ENCODE measurements at places on chromosomes 16 and 17.

GRCh38 chr17:6536053-6536452, 20.3 kb downstream of the PITPNM3 start:
- no peak for DNase-seq

DNA sequence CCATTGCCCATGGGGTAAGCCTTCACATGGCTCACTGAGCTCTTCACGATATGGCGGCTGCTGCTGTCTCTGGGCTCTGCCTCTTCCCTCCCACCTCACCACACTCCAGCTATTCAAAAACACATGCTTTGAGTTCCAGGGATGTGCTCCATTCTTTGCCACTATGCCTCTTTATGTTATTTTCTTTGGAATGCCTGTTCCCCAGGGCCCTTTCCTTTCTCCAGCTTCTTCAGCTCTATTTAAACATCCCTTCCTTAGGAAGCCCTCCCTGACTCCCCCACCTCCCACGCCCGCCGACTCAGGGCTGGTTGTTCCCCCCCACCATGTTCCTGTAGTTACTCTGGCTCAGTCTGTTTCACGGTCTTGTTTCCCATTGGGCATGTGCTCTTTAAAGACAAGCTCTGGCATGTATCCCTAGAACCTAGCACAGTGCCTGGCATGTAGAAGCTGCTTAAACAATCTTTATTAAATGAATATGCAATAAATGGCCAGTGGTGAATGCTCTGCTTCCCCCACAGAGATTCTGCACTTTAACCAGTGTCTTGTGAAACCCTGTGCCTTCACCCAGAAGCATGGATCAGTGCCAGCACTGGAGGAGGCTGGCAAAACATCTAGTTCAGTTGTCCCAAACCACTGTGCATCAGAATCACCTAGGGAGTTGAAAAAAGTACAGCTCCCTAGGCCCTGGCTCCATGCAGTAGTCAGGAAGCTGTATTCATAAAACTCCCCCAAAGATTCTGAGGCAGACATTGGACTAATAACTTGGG, 6.9 kb downstream of the MYCBPAP start:
- DNase-seq: no peak

GRCh38 chr17:39000021-39000601, 32.9 kb upstream of the FBXO47 start:
- no peak for DNase-seq

- DNase-seq: no peak
Observed at GRCh38 chr17:76312735-76313134, 4.7 kb upstream of the QRICH2 start.

DNA sequence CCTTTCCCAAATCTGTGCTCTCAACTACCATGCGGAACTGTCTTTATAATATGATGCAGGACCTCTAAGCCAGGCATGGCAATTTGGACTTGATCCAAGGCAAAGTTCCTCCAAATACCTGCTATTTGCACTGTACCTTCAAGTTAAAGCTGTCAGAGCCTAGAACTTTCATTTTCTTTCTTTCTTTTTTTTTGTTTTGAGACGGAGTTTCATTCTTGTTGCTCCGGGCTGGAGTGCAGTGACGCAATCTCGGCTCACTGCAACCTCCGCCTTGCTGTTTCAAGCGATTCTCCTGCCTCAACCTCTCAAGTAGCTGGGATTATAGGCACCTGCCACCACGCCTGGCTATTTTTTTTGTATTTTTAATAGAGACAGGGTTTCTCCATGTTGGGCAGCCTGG, 51.7 kb downstream of the ARHGAP27 start:
- DNase-seq: no peak

GRCh38 chr16:56915336-56916119, 16.4 kb upstream of the HERPUD1 start:
- no peak for DNase-seq

DNA sequence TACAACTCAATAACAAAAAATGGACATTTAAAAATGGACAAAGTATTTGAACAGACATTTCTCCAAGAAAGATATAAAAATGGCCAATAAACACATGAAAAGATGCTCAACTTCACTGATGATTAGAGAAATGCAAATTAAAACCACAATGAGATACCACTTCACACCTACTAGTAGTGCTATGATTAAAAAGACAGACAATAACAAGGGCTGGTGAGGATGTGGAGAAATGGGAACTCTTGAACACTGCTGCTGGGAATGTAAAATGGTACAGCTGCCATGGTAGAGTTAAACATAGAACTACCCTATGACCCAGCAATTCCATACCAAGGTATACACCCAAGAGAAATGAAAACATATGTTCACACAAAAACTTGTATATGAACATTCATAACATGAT, 24.9 kb downstream of the CFAP97D1 start:
- DNase-seq: no peak

DNA sequence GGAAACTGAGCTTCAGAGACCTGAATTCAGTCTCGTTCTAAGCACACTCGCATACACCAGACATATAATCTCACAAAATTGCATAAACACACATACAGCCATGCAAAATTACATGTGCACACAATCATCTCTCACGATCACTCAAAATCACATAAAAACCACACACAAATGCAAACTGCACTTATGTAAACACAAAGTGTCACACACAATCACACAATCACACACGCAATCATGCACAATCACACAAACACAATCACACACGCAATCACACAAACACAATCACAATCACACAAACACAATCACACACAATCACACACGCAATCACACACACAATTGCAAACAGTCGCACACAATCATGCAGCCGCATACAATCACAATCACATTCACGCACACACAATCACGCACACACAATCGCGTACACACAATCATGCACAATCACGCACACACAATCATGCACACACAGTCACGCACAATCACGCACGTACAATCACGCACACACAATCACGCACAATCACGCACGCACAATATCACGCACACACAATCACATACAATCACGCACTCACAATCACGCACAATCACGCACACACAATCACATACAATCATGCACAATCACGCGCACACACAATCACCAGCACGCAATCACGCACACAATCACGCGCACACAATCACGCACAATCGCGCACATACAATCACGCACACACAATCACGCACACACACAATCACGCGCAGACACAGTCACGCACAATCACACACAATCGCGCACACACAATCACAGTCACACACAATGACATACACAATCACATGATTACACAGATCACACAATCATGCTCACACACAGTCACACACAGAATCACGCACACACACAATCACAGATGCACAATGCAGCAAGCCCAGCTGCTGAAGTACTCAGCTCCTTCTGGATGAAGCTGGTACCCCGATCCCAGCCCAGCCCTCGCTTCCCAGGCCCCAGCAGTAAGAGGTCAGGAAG, 45.6 kb downstream of the ZDHHC7 start:
- no peak for DNase-seq

DNA sequence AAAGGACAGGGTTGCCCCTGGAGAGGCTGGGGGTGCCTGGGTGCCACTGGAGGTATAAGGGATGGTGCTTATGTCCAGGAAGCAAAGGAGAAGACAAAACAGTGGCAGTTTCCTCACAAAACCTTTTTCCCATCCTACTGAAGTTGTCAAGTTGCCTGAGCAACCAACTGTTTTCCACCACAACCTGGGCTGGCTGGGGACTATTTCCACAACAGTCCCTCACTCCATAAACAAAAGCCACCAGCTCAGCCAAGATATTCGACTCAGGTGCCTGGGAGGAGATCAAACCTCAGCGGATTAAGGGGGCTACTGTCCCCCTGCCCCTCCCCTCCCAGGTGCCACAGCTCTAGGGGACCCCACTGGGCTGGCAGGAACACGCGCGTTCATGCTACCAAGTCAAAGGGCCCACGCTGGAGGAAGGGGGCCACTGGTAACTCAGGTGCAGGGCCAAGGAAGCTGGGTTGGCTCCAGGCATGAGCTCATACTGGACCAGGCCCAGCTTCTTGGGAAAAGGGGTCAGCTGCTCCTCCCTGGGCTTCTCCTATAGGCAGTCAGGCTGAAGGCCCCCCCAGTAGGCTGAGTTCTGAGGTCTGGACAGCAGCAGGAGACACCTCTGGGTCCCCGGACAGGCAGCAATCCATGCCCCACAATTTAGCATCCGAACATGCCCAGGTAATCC, 45.7 kb upstream of the MRPS23 start:
- no peak for DNase-seq

- DNase-seq: no peak
Observed at GRCh38 chr16:84358601-84359295, 9.6 kb upstream of the ATP2C2 start.

DNA sequence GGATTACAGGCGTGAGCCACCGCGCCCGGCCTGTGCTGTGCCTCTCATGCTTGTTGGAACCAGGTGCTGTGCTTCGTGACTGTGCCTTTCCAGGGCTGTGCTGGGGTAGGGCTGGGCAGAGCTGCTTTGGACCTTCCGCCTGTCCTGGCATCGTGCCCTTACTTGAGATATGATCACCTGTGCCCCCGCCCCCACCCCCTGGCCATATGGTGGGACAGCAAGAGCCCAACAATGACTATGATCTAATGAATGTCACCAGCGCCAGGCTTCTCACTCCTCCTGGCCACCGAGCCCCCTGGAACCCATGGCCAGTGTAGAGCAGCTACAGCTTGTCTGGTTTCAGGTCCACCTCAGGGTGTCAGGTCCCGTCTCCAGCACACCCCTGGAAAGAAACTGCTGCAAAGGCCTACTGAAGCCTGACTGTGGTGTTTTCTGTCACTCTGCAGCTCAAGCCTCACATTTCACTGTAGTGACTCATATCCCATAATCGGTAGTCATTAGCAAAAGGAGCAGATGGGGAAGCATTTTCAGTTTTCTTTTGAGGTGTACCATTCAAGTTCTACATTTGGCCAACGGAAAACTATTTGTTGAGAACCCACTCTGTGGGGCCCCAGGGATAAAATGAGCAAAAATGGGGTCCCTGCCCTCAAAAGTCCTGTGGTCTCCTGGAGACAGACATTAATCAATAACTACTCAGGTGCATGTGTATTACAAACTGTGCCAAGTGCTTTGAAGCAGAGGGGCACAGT, 22.1 kb downstream of the FCSK start:
- no peak for DNase-seq

DNA sequence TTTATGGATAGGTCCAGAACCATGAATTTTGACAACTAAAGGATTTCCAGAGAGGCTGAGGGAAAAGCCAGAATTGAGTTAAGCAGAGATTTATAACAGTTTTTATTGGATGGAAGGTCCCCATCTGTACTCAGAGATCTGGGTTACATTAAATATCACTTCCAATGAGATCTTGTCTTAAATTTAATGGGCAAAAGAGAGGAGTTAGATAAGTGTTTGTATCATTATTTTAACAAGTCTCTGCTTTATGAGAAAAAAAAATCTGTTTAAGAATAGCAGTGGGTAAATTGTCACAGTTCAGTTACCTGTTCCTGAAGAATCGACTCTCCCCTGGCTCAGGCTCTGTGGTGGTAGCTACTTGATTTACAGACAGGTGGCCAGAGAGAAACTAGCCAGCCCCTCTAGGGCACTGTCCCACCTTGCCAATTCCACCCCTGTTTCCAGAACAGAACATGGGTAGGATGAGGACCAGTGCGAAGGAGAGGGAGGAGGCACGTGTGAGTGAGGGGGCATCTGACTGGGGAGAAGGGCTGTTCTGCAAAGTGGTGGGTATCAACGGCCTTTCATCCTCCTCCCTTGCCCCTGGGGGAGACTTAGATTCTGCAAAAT, 22.1 kb upstream of the CRHR1 start:
- DNase-seq: no peak

- peak; percentile 16 for DNase-seq
Observed at GRCh38 chr17:5592382-5592781, 8.1 kb upstream of the NLRP1 start.

GRCh38 chr16:64174327-64174726, 947.5 kb downstream of the CDH11 start:
- DNase-seq: no peak

GRCh38 chr16:75320435-75320834, 69.0 kb upstream of the BCAR1 start:
- no peak for DNase-seq

DNA sequence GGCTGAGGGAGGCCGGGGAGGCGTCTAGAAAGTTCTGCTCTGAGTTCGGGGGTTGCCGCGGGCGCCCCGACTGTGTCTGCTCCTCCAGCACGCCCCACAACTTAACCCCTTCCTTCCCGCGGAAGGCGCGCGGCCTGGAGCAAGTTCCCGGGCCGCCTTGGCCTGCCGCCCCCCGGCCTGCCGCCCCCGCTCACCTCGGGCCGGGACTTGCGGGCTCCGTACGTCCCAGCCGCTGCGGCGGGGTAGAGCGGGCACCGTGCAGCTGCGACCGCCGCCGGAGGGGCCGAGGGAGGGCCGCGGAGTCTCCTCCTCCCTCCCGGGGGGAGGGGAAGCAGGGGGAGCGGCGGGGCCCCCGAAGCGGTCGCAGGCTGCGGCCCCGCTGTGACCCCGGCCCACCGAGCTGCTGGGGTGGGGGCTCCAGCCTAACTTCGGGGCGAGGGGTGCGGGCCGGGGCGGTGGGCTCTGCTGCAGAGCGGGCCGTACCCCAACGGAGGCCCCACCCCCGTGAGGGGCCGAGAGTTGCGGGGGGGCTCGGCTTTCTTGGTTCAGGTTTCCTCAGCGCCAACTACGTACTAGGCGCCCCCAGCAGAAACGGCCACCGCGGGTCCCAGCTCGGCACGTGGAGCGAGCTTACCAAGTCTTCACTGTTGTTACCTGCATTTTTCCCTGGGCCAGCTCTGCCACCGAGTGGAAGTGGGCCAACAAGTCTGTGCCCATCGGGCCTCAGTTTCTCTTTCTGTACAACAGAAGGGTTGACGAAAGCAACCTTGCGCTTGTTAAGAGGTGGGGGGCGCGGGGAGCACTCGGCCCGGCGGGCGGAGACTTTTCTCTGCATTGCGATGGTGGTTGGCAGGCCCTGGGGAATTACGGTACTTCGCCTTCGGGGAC, at the start of gene CCDC102A:
Gene CCDC102A, minus strand, starts transcription at position 266 of the 888 bp plus-strand sequence. CDS start 7,394 bp downstream, outside the sequence.
- DNase-seq: no peak

DNA sequence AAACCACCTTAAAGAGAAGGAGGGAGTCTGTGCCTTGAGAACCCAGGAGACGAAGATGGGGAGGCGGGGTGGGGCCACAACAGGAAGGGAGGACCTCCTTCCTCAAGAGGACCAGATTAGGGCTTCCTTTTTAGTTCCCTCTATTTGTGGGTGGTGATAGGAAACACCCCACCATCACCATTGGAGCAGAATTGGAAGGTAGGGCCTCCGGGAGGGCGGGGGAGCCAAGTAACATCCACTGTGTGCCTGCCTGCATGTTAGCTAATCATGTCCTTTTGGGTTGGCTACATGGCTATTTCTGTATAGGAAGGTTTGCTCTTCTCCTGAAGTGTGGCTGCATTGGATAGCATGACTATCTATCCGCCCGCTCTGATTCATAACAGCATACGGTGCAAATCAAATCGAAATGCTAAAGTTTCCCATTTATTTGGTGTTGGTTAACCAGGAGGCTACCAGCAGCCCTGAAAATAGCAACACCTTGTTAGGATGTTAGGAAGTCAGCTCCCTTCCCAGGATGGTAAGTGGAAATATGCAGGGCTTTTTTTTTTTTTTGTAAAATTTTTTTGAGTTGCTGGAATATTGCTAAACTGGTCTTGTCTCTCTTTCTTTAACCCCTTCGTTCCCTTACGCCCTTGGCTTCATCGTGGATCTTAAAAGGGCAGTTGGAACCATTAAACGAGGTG, 4.2 kb downstream of the SYT17 start:
- DNase-seq: no peak

- DNase-seq: no peak
Observed at GRCh38 chr16:11635113-11635652, 33.1 kb upstream of the SNN start.

- peak; percentile 27 for DNase-seq
Observed at GRCh38 chr17:41689497-41690299, 1.0 kb downstream of the EIF1 start.

Data from amniotic stem cell (primary cell).